ENCODE measurements at places on chromosomes 5 and 9. TPM values are rescaled to one million over a fixed set of nuclear protein-coding genes. Genes with fewer than 3 reads are reported as not detected.

GRCh38 chr5:160181965-160182622 is 47.2 kb upstream of the FABP6 start:
- no peak for DNase-seq

DNA sequence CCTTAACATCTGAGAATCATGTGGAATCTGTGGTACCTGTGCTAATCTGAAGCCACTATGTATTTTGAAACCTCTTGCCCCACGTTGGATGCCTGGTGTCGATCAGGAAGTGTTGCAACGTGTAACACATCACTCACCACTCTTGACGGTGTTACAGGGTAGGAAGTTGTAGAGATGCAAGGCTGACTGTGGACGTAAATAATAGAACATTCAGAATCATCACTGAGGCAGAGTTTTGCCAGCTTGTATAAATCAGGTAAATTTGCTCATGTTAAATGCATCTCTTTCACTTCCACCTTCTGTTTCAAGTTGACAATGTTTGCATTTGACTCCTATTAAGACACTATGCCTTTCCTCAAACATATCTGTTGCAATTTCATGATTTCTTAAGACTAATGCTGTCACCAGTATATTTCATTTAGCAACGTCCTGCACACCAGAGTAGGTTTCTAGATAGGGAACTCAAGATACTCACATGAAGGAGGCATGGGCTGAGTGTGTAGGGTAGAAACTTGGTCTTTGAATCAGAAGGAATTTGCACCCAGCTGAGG is 38.1 kb downstream of the BASP1 start:
- DNase-seq: no peak

DNA sequence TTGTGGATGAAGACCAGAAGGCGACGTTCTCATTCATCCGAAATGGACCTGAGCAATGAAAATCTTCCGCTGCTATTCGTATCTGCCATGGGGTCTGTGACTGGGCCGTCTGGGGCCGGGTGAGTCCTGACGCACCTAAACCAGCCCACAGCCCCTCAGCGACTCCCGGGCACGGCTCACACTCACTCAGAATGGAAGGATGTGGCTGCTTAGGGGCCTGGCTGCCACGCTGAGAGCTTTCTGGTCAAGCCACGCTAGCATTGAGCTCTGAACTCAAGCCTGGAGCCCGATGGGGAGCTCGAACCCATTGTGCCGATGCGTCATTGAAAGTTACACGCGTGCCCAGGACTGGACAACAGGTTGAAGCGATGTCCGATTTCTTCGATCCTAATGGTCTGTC is 97.8 kb downstream of the MRPL36 start:
- DNase-seq: no peak

DNA sequence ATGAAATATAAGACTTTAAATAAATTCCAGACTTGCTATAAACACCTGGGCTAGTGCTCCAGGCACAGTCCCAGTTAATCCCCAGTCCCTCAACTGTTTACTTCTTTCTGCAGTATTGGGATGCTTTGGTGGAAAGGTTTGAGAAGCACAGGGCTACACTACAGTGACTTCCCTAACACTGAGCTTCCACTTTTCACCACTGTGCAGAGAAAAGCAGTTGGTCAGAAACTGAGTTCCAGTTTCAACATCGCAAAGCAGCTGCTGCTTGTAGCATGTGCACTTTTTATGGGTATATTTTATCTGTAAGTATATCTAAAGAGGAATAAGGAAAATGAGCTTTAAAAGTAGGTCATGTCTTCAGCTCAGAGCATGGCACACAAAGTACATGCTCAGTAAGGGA is 339.7 kb downstream of the NTRK2 start:
- DNase-seq: no peak

GRCh38 chr9:80937645-80938044 is 751.7 kb downstream of the TLE1 start:
- no peak for DNase-seq

GRCh38 chr5:158464383-158464782 is 605.4 kb upstream of the CLINT1 start:
- no peak for DNase-seq

DNA sequence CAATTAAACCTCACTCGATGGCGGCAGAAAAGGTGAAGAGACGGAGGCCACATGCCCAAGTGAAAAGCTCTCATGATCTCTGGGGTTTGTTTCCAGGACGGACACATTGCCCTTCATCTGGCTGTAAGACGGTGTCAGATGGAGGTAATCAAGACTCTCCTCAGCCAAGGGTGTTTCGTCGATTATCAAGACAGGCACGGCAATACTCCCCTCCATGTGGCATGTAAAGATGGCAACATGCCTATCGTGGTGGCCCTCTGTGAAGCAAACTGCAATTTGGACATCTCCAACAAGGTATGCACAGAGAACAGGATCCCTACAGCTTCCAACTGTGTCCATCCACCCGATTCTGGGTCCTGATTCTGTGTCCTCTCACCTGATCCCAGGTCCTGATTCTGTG is 74.5 kb upstream of the CTSL start:
- DNase-seq: peak; percentile 59

DNA sequence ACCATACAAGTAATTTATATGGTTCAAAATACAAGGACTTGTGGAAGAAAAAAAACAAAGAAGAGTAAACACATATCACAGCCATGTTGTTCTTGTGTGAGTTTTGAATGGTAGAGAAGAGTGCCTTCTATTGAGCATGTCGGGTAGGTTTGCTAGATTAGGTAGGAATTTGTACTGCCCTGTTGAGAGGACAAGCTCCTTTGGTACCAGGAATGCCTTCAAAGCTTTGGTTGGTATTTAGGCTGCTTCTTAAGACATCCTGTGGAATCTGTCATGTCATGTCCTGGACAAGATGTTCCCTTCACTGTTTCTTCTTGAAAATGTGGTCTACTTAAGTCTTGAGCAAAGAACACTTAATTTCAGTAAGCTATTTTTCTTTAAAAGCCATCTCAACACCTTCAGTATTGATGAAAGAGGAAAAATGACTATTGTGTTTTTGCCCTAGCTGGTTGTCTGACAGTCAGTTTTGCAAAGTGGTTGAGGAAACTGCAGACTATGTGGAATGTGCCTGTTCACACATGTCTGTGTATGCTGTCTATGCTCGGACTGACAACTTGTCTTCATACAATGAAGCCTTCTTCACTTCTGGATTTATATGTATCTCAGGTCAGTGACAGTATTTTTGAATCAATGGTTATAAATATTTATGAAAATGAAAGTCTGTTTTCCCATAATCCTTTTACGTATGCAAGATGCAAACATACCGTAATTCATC is 296.9 kb downstream of the ADGRV1 start:
- no peak for DNase-seq

DNA sequence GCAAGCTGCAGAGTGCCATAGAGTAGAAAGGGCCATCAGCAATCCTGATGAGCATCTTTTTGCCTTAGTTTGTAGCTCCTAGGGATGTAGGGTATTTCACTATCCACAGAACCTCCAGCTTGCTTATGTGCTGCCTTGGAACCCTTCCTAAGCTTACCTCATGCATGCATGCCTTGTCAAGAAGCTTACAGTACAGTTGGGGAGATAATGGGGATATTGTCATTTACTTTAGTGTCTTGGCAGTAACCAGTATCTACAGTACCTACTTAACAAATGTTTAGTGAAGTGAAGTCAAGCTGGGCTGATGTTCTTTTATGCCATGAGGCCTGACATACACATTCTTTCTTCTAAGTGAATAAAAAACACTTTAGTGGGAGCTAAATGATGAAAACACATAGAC is 164.6 kb upstream of the PPP1R2B start:
- no peak for DNase-seq

DNA sequence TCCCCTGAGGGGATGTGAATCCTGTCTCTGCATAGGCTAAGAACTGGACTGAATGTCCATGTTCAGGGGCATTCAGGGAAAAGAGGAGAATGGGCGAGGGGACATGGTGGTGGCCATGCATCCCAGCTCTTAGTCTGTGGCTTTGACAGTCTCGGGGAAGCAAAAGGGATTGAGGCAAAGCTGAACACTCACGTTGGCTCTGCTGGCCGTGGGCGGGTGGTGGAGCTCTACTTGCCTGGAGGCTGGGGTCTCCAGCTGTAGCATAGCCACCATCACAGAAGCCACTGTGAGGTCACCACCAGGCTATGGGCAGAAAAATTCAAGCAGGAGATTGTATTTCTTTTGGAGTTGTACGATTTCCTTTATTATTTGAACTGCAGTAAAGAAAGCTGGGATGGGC is 4.1 kb downstream of the GARIN3 start:
- DNase-seq: no peak

DNA sequence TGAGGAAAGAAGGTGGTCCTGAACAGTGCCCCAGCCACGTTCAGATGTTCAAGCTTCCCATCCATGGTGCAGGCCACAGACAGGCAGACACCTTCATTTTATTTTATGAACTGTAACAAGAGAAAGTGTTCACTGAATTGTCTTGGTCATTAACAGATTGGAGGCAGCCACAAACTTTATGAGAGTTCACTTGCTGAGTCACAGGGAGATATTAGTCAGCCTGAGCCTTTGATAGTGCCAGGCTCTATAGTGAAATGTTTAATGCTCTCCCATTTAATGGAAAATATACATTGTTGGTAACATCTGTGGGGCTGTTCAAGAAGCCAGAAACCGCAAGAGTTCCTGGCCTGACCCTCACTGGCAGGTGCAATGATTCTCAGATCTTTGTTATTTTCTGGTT is 237.0 kb downstream of the TENT4A start:
- DNase-seq: no peak

DNA sequence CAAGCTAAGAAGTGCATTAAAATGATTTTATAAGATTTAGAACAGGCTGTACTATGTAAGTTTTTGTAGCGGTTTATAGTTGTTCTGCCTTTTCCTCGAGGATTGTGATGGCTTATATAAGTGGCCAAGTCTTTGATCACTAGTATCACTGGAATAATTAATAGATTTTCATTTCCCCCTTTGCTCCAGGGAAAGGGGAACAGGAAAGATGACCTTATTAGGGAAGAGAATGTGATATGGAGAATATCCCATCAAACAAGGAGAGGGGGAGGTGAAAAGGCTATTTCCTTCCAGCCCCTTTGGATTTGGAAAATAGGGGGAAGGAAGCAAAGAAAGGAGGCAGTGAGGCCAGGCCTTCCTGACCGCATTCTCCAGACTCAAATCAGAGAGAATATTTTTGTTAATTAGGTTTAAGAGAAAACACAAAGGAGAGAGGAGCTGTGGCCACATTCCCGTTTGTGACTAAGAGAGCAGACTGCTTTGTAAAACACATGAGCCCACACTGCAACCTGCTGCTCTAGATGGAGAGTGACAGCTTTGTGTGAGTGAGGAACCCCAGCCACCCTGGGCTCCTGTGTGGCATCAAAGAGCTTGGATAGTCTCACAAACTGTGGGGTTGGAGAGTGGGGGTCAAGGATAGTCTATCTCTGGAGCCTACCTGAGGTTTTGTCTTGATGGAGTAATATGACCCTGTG is 359.5 kb downstream of the DTWD2 start:
- no peak for DNase-seq

- DNase-seq: peak; percentile 92
Observed at GRCh38 chr5:137753691-137754187, 424 bp downstream of the HNRNPA0 start.

DNA sequence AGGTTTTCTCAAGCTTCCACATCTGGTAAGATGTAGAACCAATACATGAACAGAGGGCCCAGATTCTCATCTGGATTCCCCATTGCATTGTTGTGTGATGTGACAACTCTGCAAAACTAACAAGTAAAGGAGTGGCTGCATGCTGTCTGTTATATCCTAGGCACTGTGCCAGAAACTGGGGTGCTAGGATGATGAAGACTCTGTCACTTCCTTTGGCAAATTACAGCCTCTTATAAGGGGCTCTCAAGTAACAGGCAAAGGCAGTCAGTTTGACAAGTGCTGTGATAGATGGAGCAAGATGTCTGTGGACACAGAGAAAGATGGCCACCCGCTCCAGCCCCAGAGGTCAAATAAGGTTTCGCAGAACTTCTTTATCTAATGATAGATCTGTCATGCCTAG is 115.7 kb downstream of the PAPPA start:
- no peak for DNase-seq

DNA sequence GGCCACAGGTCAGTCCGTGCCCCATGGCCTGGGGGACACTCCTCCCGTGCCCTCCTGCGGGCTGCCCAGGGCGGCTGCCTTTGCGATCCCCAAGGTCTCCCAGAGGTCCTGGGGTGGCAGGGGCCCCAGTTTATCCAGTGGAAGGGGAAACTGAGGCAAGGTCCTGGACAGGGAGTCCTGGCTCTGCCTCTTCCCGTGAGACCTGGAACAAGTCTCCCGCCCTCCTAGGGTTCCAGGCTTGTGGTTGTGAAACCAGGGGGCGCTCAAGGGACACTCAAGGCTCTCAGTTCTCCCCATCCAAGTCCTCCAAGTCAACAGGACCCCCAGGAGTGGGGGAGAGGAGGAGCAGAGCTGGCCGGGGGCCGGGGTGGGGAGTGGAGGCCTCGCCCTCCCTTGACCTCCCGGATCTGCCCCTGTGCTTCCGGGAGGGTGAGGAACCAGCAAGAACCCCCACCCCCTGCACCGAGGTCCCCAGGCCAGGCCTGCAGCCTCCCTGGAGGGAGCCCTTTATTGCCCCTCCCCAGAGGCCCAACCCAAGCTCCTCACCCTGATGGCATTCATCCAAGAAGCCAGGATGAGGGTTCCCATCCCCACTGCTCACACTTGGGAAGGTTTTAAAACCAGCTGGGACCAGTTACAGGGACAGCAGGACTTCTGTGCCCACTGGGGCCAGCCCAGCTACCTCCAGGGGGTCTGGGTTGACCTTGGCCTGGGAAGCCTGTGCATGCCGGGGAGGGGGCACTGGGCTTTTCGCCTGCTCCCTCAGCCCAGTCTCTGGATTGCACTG is 24.7 kb upstream of the TMEM250 start:
- DNase-seq: no peak

DNA sequence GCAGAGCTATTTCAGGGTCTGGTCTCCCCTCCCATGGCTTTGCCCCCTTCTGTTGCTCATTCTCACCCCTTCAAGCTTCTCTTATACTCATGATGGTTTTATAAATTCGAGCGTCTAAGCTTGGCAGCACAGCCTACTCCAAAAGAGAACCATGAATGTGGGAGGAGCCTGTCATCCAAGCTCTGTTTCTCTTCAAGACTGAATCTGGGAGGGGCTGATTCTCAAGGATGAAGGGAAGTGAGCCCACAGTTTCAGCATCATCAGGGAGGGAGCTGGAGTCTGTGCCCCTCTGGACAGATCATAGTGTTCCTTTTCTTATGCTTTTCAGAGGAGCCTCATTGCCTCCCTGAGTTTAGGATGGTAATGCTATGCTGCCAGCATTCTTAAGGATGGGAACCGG is 168.6 kb downstream of the CFAP90 start:
- DNase-seq: no peak

GRCh38 chr9:126149661-126150060 is 177.0 kb upstream of the MVB12B start:
- DNase-seq: no peak

The GABRA6 gene
- total RNA-seq: not detected

The RIOK2 gene
- 30.6 TPM for total RNA-seq

The SOHLH1 gene
- total RNA-seq: not detected

The IL9 gene
- total RNA-seq: not detected

The LECT2 gene
- total RNA-seq: not detected

The HAVCR1 gene
- total RNA-seq: 0.29 TPM

The PCDHB7 gene
- 1.6 TPM for total RNA-seq

The NR2F1 gene
- total RNA-seq: 71.5 TPM

The CCNG1 gene
- 82.7 TPM for total RNA-seq

All from mesenteric fat pad (tissue), 1 donor.